Naive thymus-derived CD8-positive, alpha-beta T cell (primary cell): ENCODE measurements at places on chromosomes 13 and 19. TPM values are rescaled to one million over a fixed set of nuclear protein-coding genes. Genes with fewer than 3 reads are reported as not detected.
A peak's percentile ranks its signal among the peaks of the same experiment; 100 is the strongest.

- peaks cover 2% of the 10 kb centered on the region for H3K36me3 ChIP-seq
- no peak overlapping the region for H3K27ac ChIP-seq
- H3K4me1 ChIP-seq, result peaks cover 11% of the 10 kb centered on the region
- DNase-seq, result no peak
Observed at GRCh38 chr19:4579389-4579788, 19.9 kb upstream of the SEMA6B start.

GRCh38 chr13:92355213-92355612 is 871.4 kb upstream of the GPC6 start:
- no peaks in the 10 kb centered on the region for H3K27me3 ChIP-seq
- no peak for DNase-seq
- no peaks in the 10 kb centered on the region for H3K36me3 ChIP-seq
- no peak overlapping the region for H3K27ac ChIP-seq

GRCh38 chr19:40411958-40412499 is 1.1 kb downstream of the PRX start:
- no peak overlapping the region for H3K27ac ChIP-seq
- H3K36me3 ChIP-seq, result no peaks in the 10 kb centered on the region
- H3K4me3 ChIP-seq, result no peak overlapping the region
- peaks cover 2% of the 10 kb centered on the region for H3K27me3 ChIP-seq
- no peak for DNase-seq

- H3K27me3 ChIP-seq, result no peaks in the 10 kb centered on the region
- no peak overlapping the region for H3K4me3 ChIP-seq
- no peak for DNase-seq
- no peak overlapping the region for H3K27ac ChIP-seq
Observed at GRCh38 chr19:45005787-45006186, 4.5 kb downstream of the RELB start.

CCL25 gene
- not detected for total RNA-seq

DBP gene
- total RNA-seq, result 63.1 TPM

DNA sequence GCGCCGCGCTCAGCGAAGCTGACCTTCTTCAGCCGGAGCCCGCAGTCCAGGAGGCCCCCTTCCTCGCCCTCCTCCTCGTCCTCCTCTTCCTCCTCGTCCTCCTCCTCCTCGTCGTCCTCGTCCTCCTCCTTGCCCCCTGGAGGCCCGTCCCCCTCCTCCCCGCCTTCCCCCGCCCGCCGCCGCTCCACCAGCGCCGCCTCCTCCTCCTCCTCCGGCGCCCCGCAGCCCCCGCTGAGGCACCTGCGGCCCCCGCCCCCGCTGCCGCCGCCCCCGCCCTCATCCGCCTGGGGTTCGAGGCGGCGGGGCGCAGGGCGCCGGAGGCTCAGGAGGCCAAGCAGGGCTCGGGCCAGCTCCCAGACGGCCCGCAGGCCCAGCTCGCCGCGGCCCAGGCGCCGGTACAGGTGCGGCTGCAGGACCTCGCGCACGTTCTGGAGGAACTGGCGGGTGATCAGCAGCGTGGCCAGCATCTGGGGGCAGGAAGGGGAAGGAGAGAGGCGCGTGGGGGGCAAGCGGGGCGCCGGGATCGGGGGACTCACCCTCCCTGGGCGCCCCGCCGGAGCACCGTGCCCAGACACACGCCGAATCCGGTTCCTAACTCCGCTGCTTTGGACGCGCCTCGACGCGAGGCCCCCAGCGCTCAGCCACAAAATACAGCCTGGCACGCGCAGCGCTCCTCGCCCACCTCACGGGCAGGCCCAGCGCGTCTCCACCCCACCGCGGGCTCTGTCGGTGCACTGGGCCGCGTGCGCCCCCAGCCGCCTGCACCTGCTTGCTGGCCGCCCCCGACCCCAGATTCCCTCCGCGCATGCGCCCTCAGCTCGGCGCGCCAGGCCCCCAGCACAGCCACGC is 5.9 kb downstream of the ANO8 start:
- H3K4me3 ChIP-seq, result peak overlapping the region; percentile 30
- H3K27me3 ChIP-seq, result no peaks in the 10 kb centered on the region
- peak; percentile 56 for DNase-seq
- H3K36me3 ChIP-seq, result no peaks in the 10 kb centered on the region
- H3K4me1 ChIP-seq, result peaks cover 6% of the 10 kb centered on the region
